GOT3 (cell line): ENCODE measurements at places on chromosomes 5 and 9.
A peak's percentile ranks its signal among the peaks of the same experiment; 100 is the strongest.

DNA sequence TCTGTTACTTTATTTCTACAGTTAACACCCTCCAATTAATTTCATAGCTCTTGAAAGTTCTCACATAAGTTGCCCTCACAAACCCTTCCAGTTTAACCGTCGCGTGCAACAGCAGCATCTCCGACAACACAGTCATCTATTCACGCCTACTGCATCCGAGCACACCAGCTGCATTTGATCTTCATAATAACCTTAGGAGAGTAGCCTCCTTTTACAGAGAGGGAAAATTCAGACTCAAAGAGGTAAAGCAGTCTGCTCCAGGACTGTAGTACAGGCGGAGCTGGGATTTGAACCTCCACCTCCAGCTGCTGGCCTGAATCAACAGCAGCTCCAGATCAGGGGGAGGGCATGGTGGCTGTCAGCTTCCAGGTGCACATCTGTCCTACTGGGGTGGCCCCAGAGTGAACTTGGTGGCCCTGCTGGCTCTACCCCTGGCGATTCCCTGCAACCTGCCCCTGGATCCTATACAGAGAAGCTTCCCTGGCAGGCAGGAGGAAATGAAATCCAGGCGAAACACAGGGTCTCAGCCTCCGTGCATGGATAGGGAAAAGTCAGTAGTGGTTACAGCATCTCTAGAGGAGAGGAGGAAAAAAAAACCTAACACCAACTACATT lies 71.6 kb upstream of the UNC5A start:
- DNase-seq: no peak

DNA sequence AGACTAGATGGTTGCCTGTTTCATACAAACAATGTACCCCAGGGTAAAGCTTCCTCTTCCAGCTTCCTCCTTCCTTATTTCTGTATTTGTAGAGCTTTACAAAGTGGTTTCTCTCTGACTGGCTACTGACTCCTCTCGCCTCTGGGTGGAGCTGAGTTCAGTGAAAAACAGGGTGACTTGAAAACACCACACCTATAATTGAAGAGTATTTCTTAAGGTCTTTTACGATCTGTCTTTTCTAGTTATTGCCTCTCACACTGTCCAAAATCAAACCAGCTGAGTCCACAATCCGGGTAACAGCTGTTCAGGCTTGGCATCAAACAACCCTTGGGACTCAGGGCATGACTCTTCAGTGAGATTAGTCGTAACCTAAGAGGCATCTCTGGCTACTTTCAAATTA lies 200.4 kb downstream of the ARRDC3 start:
- DNase-seq: peak; percentile 1

DNA sequence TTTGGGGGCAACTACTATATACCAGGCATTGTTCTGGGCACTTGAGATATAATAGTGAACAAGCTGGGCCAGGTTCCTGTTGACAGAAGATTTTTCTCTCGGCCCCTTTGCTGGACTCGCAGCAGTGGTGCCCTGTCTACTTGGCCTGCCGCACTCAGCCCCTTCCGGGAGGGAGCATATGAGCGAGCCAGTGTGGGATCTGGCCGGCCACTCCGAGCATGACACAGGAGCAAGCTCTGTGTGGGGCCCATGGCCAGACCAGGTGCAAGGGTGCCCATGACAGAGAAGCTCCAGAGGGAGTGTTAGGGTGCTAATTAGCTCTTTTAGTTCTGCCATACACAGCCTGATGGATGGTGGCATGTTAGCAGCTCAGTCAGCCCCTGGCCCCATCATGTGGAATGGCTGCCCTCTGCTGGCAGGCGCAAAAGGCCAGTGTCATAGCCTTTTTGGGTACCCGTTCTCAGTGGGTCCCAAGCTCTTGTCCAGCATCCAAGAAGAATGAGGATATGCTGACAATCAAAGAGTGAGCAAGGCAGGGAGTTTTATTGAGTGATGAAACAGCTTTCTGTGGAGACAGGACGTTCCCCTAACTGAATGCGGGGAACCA lies 9.3 kb upstream of the KIF4B start:
- no peak for DNase-seq

DNA sequence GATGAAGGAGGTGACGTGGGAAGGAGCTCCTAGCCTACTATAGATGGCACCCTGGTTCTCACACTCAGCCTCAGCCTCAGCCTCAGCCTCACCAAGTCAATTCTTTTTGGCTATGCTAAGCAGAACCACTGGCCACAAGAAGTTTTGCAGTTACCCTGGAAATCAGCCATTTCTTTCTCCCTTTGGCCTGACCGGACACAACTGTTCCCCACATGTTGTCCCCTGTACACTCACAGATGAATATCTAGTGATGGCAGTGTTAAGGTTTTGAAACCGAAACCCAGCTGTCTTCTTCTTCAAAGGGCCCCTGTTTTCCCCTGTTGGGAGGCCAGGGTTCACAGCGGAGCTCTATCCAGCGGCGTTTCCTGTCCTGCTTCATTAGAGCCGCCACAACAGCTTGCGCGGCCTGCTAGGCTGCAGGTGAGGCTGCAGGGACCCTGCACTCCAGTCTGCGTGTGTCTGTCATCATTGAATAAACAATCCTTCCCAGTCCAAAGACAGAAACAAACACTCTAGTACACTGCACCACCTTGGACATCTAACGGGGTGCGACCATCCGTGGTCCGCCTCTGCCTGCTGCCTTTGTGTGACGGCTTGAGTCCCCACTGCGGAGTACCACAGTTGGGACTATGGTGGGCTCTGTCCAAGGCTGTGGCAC lies 250.5 kb downstream of the DENND1A start:
- DNase-seq: no peak

- DNase-seq: no peak
Observed at GRCh38 chr5:79872291-79872690, 118.8 kb downstream of the MTX3 start.

- no peak for DNase-seq
Observed at GRCh38 chr5:67425514-67425913, 228.9 kb upstream of the CD180 start.

DNA sequence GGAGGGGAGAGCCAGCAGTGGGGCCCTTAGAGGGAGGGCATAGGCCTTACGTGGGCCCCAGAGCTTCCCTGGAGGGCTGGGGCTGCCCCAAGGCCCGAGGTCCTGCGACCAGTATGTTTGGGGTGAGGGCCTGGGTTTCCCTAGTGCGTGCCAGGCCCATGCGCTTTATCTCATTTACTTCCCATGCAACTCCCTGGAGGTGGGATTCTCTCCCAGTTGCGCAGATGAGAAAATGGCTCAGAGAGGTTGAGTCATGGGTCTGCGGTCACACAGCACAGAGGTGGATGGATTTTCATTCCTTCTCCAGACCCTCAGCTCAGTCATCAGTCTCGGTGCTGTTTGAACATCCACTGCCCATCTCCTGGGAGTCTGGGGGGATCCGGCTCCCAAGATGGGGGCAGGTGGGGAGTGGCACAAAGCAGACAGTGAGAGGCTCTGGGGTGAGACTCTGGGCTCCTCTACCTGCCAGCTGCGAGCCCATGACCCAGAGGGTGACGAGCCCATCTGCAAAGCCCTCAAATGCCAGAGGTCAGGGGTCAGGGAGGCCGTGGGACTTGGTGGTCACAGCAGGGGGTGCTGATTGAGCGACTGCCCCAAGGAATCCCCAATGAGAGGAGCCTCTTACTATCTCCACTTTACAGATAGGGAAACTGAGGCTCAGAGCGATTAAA lies 171.2 kb downstream of the GAPVD1 start:
- DNase-seq: no peak

DNA sequence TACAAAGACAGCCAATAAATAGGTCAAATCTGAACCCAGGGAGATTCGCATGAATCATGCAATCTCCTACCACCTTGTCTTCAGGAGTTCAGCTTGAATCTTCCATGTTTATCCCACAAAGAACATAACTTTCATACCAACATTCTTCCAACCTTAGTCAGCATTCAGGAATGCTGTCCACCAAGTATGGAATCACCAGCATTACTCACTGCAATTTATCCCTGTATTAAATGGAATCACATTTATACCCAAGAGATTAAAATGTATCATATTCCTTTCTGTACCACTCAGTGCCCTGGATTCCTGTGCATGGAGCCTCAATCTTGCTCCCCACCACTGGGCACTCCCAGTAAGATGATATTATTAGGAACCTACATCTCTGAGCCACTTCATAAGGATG lies 162.6 kb downstream of the GLIS3 start:
- DNase-seq: no peak
